Sciatic nerve (tissue), 2 donors: ENCODE measurements at places on chromosomes 13 and 19. TPM values are rescaled to one million over a fixed set of nuclear protein-coding genes. Genes with fewer than 3 reads are reported as not detected.

DNA sequence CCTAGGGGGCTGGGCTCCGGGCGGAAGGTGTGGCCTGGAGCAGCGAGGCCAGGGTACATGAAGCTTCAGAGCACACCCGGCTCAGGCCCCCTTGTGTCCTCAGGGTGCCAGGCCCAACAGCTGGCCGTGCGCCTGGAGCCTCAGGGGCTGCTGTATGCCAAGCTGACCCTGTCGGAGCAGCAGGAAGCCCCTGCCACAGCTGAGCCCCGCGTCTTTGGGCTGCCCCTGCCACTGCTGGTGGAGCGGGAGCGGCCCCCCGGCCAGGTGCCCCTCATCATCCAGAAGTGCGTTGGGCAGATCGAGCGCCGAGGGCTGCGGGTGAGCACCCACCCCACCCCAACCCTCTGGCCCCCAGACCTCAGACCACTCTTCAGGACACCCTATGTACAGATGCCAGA, 3.2 kb downstream of the SYDE1 start:
- no peak for DNase-seq

GRCh38 chr19:4800591-4801081, 9.1 kb downstream of the FEM1A start:
- DNase-seq: no peak

DNA sequence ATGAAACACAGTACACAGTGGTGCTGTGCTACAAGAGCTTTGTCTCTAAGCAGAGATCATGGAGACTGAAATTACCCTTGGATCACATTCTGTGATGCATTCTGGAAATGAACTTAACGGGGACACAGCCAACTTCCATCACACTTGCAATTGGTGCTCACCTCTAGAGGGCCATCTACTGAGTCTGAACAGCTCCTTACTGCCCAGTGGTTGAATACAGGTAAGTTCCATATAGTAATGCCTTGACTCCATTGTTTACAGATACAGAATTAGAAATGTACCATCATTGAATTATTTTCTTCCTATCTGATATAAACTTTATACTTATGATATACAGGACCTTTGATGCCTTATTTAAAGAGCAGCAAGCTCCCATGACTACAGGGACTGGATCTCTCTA, 686.4 kb downstream of the PCDH9 start:
- no peak for DNase-seq

- DNase-seq: no peak
Observed at GRCh38 chr19:53182202-53182601, 11.0 kb downstream of the ZNF665 start.

The TSSK6 gene
- 1.3 TPM for total RNA-seq

The MIA gene
- total RNA-seq: 173 TPM

The CACNA1A gene
- 37.4 TPM for total RNA-seq
